Fibroblast of skin of left quadriceps (primary cell): ENCODE measurements at places on chromosomes 6 and 20.

DNA sequence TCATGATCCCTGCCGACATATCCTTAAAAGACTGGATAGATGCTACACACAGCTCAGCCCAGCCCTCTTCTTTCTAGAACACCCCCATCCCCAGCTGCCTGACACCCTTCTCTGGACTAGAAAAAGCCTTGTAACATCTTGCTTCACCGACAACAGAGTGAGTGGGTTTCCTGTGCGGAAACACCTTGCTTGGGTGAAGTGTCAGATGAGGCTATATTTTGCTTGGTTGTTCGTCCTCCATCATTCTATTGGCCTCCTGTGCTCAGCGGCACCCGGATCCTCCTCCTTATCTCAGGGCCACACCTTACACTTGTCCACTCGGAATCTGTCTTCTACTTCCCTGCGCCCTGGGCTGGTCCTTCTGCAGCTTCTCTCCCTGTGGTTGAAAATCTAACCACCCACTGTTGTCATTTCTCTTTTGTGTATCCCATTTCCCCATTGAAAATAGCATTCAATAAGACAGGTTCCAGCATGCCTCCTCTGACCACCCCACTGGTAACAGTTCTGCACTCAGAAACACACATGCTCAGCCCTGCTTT, 101.3 kb upstream of the MLN start:
- DNase-seq, result no peak

GRCh38 chr20:58710481-58711265, 18.1 kb downstream of the NPEPL1 start:
- no peak for DNase-seq

GRCh38 chr20:48805286-48805685, 22.5 kb downstream of the PREX1 start:
- DNase-seq, result no peak

GRCh38 chr20:63889241-63890200, 5.4 kb upstream of the DNAJC5 start:
- no peak for DNase-seq

DNA sequence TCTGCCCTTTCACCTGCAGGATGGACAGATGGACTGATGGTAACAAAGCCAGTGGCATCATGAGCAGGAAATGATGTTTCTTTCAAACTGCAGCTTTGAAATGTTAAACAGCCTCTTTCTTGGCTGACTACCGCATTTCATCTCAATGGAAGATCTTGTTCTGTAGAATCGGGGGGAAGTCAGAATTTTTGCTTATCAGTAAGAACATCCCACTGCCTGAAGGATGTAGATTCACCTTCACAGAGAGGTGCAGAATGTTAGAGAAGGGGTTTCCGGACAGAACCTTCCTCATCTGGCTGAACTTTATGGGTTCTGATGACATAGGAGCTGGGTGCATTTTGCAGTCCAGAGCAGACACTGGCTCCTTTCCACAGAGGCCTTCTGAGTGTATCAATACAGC, 32.7 kb downstream of the GGTLC1 start:
- no peak for DNase-seq

- no peak for DNase-seq
Observed at GRCh38 chr6:162572240-162572639, 155.3 kb downstream of the PRKN start.

GRCh38 chr20:44247131-44247571, at the start of gene GDAP1L1:
TSS of gene GDAP1L1 (plus strand) at chr20:44247308. CDS start at chr20:44247335, 27 bp downstream.
- DNase-seq, result no peak

DNA sequence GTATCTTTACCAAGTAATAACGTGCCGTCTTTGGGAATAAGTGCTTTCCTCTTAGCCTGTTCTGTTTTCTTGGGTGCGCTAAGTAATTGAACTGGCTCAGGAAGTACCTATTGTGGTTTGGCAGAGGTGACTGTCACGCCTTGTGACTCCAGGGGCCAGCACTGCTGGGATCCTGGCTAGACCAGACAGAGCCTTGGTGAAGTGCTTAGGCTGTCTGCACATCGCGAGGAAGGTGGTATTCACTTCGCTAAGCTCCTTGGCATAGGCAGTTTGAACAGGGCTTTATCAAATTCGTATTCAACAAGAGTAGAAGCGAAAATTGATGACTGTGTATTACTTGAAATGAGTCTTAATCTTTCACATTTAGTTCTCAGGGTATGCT, 17.6 kb downstream of the PRDM1 start:
- no peak for DNase-seq

DNA sequence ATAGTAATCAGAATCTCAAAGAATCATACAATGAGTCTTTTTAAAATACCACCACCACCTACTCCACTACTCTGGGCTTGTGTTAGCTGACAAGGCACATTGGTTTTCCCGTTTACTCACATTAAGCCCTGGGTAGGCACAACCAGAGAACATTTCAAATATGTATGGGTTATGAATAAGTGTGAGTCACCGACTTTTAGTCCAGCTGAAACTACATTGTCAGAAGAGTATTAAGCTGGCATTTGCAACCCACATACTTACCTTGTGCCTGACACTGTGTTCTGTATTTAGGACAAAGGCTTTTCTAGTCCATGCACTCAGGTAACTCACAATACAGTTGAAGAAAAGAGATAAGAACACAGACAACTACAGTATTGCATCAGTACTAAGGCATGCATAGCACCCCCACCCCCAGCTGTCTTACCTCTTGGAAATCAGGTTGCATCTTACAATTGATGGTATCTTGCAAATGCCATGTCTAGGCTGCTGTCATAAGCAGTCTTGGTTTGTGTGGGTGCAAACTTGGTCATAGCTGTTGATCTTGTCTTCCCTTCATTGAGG, 40.3 kb upstream of the AHI1 start:
- DNase-seq, result peak; percentile 45

- peak; percentile 23 for DNase-seq
Observed at GRCh38 chr20:14582855-14583254, 245.4 kb upstream of the FLRT3 start.

GRCh38 chr6:97052896-97053295, 128.4 kb downstream of the KLHL32 start:
- DNase-seq, result no peak

GRCh38 chr6:112202639-112203341, 51.6 kb downstream of the LAMA4 start:
- DNase-seq, result no peak

GRCh38 chr6:133817460-133818047, 71.4 kb upstream of the TCF21 start:
- no peak for DNase-seq

- peak; percentile 75 for DNase-seq
Observed at GRCh38 chr6:16420715-16421461, 182.5 kb downstream of the GMPR start.
